Stimulated activated CD8-positive, alpha-beta memory T cell treated with anti-CD3 and anti-CD28 coated beads, Interleukin-4, amount 100 ng/mL, for 1 hour (primary cell): ENCODE measurements at places on chromosomes 6 and 20.

DNA sequence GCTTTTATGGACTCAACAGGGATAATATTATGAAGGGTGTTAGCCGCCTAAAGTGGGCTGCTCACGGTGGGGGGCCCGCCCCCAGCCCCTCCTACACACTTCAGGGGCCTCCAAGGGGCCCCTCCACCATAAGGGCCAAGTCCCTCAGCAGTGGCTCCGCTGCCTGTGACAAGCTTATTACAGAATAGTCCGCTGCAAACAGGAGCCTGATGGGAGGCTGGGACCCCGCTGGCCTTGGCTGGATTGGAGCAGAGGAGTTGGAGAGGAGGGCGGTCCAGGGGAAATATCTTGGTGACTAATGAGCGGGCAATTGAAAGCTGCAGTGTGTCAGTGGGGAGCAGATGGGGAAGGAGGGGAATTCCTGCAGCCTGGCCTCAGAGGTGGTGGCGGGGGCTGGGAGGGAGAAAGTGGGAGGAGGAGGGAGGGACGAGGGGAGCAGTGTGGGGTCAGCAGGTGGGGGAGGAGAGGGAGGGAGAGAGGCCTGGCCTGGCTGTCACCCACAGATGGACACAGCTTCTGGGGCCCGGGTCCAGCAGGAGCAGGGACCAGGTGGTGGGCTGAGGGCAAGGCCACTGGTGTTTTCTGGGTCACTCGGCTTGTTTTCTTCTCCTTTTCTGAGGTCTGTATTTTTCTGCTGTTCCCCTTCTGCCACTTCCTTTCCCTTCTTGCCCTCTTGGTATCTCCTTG, 57.6 kb upstream of the FOXP4 start:
- no peak for DNase-seq

GRCh38 chr20:21569586-21569985, 55.7 kb upstream of the NKX2-2 start:
- no peak for DNase-seq

DNA sequence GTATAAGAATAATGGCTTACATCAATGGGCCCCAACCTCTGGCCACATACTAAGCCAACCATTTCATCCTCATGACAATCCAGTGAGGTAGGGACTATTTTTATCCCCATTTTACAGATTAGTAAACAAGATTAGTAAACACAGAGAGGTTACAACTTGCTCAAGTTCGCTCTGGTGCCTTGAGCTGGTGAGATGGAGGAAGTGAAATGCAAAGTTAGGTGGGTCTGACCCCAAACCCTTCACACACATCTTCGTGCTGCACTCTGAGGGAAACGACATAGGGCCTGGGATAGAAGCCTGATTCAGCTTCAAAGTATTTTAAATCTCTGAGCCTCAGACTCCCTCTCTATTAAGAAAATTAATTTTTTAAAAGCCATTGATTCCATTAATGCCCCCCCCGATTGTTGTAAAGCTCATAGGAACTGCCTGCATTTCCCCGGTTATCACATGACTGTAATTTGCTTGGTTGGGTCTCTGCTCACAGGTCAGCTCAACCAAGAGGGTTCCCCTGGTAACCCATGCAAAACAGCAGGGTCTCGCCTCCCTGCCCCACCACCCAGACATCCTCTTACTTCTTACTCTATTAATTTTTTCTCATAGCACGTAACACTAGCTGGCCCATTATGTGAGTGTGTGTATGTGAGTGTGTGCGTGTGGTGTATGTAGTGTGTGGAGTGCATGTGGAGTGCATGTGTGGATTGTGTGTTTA, 221.2 kb downstream of the MAFB start:
- DNase-seq = no peak

DNA sequence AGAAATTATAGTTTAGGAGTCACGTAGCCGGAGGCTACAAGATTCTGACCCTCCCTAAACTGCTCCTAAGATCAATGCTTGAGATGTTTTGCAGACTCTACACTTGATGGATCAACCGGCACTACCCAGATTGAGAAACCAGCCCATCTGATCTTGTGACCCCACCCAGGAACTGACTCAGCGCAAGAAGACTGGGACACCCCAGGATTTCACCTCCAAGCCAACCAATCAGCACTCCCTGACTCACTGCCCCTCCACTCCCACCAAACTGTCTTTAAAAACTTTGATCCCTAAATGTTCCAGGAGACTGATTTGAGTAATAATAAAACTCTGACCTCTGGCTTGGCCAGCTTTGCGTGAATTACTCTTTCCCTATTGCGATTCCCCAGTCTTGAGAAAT, 99.8 kb downstream of the OPRM1 start:
- no peak for DNase-seq

GRCh38 chr6:119174879-119175817, 96.7 kb upstream of the FAM184A start:
- no peak for DNase-seq

GRCh38 chr6:148657048-148657447, 89.8 kb upstream of the UST start:
- no peak for DNase-seq

DNA sequence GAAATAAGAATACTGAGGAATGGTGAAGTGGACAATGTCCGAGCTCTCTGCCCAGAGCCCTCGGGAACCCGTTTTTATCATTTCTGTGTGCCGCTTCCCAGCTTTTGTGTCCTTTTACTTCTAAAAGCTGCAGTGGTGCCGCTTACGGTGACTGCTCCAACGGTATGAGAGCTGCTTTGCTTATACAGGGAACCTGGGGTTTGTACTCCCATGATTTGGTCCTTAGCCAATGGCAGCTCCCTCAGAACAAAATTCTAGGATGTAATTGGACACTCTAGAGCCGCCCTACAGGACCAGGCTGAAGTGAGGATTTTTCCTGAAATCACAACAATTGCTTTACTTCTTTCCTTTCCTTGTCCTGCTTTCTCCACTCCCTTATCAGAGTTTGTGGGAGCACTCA, 24.2 kb upstream of the PCSK2 start:
- DNase-seq = no peak

DNA sequence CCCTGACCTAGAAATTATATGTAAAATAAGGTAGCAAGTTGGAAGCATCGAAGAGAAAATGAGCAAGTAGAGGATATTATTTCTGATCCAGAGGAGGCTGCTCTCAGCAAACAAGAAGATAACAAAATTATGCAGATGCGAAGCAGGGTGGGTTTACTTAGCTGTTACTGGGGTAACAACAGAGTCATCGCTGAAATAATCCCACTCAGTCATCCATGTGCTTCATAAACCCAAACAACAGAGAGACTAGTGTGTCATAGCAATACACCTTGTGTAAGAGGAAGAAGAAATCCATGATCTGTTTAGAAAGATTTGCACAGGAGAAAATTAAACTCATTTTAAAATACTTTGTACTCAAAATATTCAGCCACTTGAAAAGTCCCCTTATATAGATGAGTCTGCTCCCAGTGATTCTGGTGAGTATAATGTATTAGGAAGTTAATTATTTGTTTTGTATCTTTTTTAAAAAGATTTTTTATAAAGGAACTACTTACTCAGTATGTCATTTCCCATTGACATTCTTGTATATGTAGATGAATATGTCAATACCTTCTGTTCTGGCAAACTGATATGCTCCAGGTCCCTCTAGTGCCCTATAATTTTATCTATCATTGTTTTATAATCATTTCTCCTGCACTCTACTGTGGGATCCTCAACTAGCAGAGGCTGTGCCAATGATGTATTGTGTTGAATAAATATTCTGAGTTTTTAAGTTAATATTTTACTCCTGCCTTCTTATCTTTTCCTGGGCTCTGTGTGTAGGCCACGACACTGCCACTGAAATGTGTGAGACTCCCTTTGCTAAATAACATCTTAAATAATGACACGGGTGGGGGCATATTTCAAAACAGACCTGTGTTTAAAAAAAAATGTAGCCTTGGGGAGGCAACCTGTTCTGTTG, 8.6 kb upstream of the HIVEP2 start:
- no peak for DNase-seq

DNA sequence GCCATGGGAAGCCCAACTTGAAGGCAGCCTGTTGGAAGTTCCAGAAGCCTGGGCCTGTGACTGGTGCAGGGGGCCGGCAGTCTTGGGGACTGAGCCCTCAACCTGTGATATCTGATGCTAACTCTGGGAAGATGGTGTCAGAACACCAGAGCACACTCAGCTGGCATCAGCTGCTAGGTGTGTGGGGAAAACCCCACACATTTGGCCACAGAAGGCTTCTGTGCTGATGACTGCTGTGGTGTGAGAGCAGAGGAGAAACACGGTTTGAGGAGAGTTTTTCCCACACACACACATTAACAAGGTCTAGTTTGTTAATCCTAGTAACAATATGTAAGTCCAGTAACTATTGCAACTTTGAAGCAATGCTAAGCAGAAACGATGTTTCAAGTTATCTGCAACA, 78.0 kb downstream of the PSMB1 start:
- DNase-seq = no peak

DNA sequence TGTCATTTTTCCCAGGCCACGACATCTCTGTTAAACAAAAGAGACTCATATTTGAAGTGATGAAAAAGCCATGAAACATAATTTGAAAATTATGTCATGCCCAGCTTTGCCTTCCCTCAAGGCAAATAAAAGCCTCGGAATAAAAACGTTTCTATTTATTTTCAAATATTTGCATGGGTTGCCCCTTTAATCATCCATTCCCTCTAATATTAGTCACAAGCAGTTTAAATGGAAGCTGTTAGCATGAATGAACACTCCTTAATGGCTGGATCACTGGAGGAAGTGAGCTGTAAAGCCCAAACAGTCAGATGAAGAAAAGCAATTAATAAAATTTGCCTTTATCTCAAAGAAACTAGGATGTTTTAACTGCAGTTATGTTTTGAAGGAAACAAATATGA, 69.3 kb upstream of the STMND1 start:
- no peak for DNase-seq

DNA sequence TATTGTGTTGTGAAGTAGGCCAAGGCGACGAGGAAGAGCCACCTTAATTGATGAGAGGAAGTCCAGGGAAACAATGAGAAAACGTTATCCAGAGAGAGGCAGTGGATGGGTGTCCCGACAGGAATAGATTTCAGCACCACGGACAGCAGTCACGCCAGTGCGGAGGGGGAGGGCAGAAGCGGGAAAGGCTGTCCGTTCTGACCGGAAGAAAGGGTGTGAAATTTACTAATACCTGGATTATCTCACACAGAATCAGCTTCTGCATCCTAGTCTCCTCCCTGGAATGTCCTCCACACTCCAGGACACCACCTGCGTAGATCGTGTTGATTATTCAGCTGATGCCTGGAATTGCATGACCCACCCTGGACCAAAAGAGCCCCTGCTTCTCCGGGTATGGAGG, 7.4 kb upstream of the BPIFA3 start:
- no peak for DNase-seq

- no peak for DNase-seq
Measured at GRCh38 chr6:43271103-43271815, 26.8 kb upstream of the SLC22A7 start.

DNA sequence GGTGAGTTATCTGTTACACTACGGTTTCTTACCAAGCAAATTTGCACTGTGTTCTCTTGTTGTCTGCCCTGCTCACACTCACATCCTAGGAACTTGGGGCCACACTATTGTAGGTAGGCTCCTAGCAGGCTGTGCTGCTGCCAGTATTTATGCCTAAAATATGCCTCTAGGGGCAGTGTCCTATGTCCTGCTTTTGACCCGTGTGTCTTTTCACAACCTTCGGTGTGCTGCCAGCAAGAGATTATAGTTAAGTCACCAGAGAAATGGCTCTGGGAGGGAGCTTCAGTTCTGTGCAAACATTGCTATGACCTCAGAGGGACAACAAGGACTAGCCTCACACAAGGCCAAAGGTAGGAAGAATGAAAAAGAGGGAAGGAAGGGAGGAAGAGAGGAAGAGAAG, 8.9 kb upstream of the TAAR5 start:
- no peak for DNase-seq

- DNase-seq = no peak
Measured at GRCh38 chr20:62927128-62927705, 912 bp upstream of the DIDO1 start.

DNA sequence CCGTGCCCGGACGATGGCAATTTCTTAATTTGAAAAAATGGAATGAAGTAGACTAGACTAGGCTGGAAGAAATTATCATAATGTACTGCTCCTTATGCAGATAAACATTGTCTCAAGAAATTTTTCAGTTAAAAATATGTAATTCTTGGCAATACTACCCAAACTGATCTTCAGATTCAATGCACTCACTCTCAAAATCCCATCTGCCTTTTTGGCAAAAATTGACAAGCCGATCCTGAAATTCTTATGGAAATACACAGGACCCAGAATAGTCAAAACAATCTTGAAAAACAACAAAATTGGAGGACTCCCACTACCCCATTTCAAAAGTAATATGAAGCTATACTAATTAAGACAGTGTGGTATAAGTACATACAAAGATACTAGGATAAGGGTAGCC, 19.0 kb downstream of the SLC23A2 start:
- DNase-seq = no peak

- no peak for DNase-seq
Measured at GRCh38 chr20:4726710-4727397, 5.1 kb downstream of the PRND start.

DNA sequence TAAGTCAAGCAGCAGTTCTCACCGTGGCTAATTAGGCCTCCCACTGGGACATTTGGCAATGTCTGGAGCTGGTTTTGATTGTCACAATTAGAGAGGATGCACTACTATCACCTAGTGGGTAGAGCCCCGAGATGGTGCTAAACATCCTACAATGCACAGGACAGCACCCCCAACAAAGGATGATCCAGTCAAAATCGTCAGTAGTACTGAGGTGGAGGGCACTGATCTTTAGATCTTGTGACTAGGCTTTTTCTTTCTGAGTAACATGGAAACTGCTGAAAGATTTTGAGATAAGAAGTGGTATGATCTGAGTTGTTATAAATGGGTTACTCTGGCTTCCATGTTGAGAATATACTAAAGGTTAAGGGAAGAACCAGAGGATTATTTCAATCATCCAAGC, 12.0 kb downstream of the UBD start:
- DNase-seq = no peak

DNA sequence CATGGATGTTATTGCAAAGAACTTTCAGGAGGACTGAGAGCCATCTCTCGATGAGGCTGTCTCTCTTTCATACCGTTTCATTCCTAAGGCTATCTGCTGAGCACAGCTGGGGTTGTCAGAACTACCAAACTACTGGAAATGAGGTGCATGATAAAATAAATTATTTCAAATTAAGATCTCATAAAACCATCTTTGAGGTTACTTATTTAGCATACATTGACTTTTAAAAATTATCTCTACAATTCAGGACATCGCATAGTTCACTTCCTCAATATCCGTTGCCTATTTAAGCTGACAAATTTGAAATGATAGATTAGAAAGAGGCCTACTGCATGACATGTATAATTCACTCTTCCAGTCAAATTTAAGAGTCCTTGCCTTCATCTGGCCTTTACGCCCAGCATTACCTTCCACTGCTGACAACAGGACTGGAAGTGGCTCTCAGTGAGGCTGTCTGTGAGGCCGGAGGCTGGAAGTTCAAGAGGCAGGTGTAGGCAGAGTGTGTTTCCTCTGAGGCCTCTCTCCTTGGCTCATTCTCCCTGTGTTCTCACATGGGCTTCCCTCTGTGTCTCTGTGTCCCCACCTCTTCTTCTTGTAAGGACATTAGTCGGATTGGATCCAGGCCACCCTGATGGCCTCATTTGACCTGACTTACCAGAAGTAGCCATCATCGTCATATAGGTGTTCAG, 12.8 kb upstream of the DUSP22 start:
- DNase-seq = no peak
